ENCODE measurements at places on chromosomes 3 and 15.

- DNase-seq = no peak
Measured at GRCh38 chr3:65837604-65838003, 201.1 kb downstream of the MAGI1 start.

DNA sequence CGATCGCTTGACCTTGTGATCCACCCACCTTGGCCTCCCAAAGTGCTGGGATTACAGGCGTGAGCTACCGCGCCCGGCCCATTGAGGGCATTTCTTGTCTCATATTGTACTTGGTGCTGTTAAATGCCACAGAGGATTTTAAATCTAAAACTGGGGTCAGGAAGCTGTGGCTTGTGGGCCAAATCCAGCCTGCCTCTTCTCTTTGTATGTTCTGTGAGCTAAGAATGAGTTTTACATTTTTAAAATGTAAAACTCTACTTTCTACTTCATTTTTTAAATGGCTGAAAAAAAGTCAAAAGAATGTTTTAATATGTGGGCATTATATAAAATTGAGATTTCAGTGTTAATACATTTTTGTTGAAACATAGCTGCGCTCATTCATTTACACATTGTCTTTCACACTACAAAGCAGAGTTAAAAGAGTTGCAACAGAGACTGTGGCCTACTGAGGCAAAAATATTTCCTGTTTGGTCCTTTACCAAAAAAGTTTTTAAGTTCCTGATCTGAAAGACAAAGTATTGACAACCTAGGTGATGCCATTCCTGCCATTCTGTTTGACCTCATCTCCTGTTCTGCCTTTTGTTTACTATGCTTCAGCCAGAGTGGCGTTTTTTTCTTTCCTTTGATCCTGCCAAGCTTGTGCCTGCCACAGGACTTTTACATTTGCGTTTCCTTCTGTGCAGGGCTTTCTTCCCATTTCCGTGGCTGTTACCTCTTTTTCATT, 50.4 kb downstream of the PDCD6IP start:
- no peak for DNase-seq

- no peak for DNase-seq
Measured at GRCh38 chr15:83919319-83919830, 265.5 kb downstream of the ADAMTSL3 start.

DNA sequence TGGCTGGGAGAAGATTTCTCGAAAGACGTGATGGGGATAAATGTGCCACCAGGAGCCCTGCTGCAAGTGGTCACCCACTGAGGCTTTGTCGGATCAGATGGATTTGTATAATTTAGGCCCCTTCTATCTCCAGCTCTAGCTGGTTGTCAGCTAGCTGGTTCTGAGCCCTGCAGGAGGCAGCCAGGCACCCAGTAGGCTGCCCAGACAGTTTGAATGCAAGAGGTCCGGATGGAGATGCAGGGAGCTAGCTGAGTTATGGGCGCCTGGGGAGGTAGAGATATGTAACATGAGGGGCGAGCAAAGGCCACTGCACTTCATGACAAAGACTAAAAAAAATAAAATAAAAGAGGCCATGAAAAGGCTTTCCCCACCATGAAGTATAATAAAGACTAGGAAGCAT, 35.1 kb upstream of the ADPGK start:
- DNase-seq = no peak

DNA sequence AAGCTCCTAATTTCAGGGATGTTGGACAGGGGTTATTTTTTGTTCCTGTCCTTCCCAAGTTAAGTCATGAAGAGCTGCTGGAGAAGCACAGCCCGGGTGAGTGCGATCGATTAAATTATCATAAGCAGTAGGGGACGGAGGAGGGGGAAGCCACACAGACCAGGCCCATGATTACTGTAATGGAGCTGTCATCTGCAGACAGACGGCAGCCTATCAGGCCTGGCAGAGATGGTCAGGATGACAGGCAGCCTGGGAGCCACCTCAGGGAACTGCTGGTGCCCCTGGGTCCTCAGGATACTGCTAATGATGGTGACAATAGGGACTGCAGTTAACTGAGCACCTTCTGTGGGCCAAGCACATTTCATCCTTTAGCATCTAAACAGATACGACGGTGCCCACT, 147.7 kb downstream of the RAB11A start:
- DNase-seq = no peak

GRCh38 chr15:27268923-27269322, 297.9 kb downstream of the GABRG3 start:
- DNase-seq = no peak
